ENCODE measurements at places on chromosomes 5 and 9.

DNA sequence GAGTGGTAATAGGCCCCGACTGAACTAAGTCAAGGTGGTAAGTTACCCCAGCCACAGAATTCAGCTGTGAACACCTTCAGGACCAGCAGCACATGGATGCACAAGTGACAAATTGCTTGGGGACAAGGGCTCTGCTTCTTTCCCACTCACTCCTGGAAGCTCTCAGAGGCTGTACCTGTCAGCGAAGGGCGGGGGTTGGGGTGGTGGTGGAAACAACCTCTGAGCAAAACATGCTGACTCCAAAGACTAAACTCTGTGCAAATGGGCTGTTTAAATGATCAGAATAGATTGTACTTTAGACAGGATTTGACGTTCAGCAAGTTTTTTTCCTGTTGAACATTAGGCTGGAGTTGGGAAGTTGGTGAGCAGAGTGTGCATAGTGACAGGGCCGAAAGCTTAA lies 544.5 kb upstream of the ZNF608 start:
- DNase-seq, result no peak

GRCh38 chr5:40774623-40775022 lies 18.9 kb upstream of the TTC33 start:
- no peak for DNase-seq

GRCh38 chr9:108904161-108904560 lies 29.8 kb downstream of the ELP1 start:
- no peak for DNase-seq

DNA sequence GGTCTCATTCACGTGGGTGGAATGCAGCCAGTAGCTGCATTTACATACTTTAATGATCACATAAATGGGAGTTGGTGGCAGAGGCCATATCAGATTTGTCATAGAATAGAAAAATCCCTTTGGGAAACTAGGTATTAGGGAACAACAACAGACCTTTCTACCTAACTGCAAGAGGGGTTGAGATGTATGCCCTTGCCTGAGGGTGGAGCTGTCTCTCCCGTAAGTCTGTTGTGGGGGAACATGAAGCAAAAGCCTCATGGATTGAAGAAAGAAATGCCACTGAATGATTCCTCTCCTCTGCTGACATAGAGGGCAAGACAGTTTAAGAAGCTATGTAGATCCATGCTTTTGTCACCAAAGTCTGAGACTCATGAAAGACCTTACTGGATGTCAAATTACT lies 461.3 kb downstream of the SPOCK1 start:
- DNase-seq, result no peak

Measured in lung microvascular endothelial cell (primary cell).